T follicular helper cell (primary cell): ENCODE measurements at places on chromosomes 12 and 14.

DNA sequence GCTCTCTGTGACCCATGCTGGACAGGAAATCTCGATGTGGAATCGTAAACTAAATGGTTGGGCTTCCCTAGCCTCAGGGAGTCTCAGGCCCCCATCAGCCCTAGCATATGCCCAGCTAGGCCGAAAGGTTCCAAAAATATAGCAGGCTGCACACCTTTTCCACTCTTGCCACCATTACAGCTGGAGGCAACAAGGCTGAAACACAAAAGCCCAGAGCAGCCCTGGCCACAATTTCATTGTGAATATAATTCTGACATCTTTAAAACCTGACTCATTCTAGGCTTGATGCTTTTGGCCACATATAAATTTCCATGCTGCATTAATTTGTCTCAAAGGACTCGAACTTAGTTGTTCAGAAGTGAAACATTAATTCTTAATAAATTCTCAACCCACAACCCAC, 382.2 kb downstream of the GRIN2B start:
- DNase-seq = no peak

DNA sequence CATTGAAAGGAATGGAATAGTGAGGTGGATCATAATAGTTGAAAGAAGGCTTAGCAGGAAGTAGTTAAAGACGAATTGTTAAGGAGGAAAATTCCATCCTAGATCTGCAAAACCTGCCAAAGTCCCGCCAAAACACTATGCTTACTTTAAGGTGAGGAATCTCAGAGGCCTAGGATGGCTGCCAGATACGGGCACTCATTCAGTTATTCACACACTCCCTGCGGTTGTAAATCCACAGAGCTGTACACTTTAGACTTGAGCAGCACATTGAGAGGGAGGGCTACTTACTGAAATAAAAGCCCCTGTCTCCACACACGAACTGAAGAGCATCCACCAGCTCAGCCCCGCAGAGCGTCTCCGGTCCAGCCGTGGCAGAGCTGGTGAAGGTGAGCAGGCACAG, 5.0 kb downstream of the IGF1 start:
- DNase-seq = no peak

- peak; percentile 86 for DNase-seq
These were observed 1.7 kb upstream of the CCND2 start for GRCh38 chr12:4271717-4272423.

- DNase-seq = no peak
These were observed 25.7 kb downstream of the METTL25 start for GRCh38 chr12:82383930-82384552.
